Activated CD4-positive, CD25-positive, alpha-beta regulatory T cell treated with anti-CD3 and anti-CD28 coated beads, Interleukin-2, amount 50 U/mL, for 72 hours (primary cell): ENCODE measurements at places on chromosomes 12 and 14.

GRCh38 chr12:104763168-104763805, 194.8 kb downstream of the SLC41A2 start:
- DNase-seq: no peak

DNA sequence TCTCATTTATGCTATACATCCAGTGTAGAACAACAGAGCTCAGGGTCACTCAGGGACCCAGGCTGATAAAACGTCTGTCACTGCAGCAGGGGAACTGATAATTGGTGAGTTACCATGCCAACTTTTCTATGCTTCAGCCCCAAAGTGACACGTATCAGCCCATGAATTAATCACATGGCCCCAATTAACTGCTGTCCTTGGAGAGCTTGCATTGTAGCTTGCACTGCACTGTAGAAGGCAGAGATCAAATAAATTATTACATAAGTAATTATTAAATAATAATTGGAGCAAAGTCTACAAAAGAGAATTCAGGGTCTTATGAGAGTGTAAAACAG, 144.6 kb downstream of the SUDS3 start:
- DNase-seq: no peak

DNA sequence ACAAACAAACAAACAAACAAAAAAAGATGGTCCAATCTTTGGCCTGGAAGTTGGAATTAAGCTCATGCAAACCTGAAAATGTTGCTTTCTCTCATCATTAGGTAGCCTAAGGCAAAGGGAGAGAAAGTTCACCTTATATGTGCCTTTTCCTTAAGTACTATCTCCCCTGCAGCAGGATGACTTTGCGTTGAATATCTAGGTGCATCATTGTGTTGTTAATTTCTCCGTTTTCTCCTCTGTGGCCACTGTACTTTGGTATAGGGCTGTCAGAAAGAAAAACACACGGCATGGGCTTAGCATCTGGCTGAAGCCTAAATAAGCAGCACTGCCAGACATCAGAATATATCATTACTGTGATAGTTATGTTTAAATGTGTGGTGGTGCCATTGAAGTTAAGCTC, 345.5 kb downstream of the BCAT1 start:
- no peak for DNase-seq

- DNase-seq: no peak
Observed at GRCh38 chr12:78248321-78248720, 417.6 kb downstream of the NAV3 start.

- no peak for DNase-seq
Observed at GRCh38 chr14:32497248-32497647, 168.2 kb downstream of the AKAP6 start.

GRCh38 chr14:102779084-102779462, 1.8 kb downstream of the TRAF3 start:
- no peak for DNase-seq

DNA sequence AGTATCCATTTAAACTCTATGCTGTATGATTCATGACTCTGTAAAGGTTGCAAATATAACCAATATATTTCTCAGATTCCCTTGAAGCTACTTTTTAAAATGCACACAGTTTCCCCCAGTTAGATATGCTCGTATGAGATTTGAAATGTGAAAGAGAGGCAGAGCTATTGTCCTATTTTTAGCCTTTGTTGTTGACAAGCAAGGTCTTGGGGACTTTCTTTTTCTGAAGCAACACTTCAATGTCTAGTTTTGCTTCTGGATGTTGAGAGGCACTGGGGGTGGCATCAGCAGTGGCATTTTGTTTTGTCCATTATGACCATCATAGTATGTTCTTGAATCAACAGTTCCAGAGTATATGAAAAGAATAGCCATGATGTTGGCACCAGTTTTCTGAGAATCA, 63.4 kb downstream of the ASCL1 start:
- no peak for DNase-seq

GRCh38 chr14:74620923-74621322, 8.9 kb upstream of the LTBP2 start:
- DNase-seq: no peak

GRCh38 chr14:85090681-85091080, 439.3 kb upstream of the FLRT2 start:
- DNase-seq: no peak

DNA sequence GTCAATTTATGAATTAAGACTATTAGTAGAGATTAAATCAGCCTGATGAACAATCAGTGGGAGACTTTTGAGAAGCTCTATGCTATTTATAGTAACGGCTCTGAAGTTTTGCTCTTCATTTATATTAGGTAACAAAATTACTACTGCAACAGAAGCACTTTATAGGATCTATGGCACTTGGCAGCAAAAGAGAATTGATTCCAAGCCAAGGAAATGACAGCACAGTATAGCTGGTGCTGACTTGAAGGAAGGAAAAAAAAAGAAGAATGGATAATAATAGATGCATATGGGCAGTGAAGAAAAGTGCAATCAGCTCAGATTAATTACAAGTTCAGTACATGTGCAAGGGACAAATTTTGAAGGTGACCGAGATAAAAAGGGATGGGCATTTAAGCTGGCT, 228.2 kb upstream of the PPFIA2 start:
- DNase-seq: no peak

GRCh38 chr14:32263939-32264567, 61.0 kb upstream of the RNU6-8 start:
- DNase-seq: no peak

- no peak for DNase-seq
Observed at GRCh38 chr14:103282932-103283331, 51.1 kb upstream of the EIF5 start.
